ENCODE measurements at places on chromosomes 12 and 14. TPM values are rescaled to one million over a fixed set of nuclear protein-coding genes. Genes with fewer than 3 reads are reported as not detected.

The GRIP1 gene
- 0.54 TPM for polyA plus RNA-seq

DNA sequence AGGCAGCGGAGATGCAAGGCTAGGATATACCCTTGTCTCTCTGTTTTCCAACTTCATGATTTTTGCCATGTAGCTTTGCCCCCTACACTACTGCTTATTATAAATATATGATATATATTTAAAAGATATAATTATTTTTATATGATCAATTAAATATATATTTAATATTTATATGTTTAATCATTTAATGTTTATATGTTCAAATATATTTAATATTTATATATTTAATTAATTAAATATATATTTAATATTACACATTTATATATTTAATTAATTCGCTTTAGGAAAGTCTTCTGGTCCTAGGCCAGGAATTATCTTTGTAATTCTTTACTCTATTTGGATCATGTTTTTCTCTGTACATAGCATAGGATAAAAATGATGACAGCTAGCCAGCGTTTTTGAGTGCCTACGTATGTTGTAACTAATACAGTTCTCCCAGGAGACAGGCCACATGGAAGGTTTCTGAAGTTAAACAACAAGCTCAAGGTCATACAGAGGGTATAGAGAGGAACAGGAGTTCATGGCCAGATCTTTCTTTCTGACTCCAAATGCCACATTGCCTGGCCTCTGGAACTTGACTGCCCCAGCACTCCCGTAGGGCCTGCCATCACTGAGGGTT is 192.5 kb downstream of the KCNA5 start:
- H3K27ac ChIP-seq, result no peak overlapping the region
- H3K27me3 ChIP-seq, result no peaks in the 10 kb centered on the region
- H3K4me1 ChIP-seq, result no peaks in the 10 kb centered on the region
- DNase-seq, result no peak
- no peaks in the 10 kb centered on the region for H3K36me3 ChIP-seq
- H3K4me3 ChIP-seq, result no peak overlapping the region

- peaks cover 17% of the 10 kb centered on the region for H3K4me1 ChIP-seq
- no peak overlapping the region for H3K27ac ChIP-seq
- no peak overlapping the region for H3K4me3 ChIP-seq
- no peak for DNase-seq
Observed at GRCh38 chr14:52922059-52922458, 28.8 kb downstream of the FERMT2 start.

DNA sequence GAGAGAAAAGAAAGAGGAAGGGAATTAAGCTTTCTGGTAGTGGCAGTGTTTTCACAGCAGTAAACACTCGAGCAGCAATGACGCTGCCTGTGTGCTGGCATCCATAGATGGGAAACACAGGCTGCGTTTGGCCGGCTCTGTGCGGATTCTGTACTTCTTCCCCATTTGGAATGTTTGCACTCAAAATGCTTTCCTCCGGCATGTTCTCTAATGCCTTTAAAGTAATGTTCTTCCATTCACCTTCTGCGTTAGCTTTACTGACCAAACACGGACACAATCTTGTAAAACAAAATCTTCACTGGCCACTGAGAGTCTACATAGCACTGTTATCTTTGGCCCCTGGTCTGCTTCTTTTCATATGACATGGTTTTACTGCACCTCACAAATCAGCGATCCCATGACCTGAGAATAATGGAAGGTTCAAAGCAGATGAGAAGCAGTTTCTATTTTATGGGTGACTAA is 31.4 kb downstream of the DCP1B start:
- no peak overlapping the region for H3K4me3 ChIP-seq
- H3K4me1 ChIP-seq, result peaks cover 58% of the 10 kb centered on the region
- no peak overlapping the region for H3K27ac ChIP-seq
- H3K27me3 ChIP-seq, result no peaks in the 10 kb centered on the region
- DNase-seq, result no peak
- no peaks in the 10 kb centered on the region for H3K36me3 ChIP-seq

The CAPZA3 gene
- not detected for polyA plus RNA-seq

The NANOG gene
- 0.08 TPM for polyA plus RNA-seq

GRCh38 chr14:100636559-100636958 is 49.3 kb upstream of the BEGAIN start:
- no peak for DNase-seq
- no peak overlapping the region for H3K27ac ChIP-seq
- no peaks in the 10 kb centered on the region for H3K4me1 ChIP-seq
- H3K36me3 ChIP-seq, result no peaks in the 10 kb centered on the region
- H3K4me3 ChIP-seq, result no peak overlapping the region

DNA sequence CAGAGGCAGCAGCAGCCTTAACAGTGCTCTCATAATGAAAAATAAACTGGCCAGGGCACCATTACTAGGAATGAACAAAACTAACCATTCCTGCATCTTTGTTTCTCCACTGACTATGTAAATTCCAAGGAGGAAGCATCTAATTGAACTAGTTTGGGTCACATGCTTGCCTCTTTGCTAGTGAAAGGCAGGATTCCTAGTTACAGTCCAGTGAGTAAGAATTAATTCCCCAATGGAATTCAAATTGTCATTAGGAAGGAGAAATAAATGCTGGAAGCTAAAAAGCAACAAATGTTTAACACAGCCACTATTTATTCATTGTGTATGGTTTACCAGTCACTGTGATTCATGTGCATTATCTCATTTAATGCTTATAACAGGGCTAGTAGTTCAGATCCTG is 316.0 kb downstream of the CCDC91 start:
- H3K4me1 ChIP-seq, result no peaks in the 10 kb centered on the region
- H3K36me3 ChIP-seq, result no peaks in the 10 kb centered on the region
- H3K27ac ChIP-seq, result no peak overlapping the region
- H3K27me3 ChIP-seq, result no peaks in the 10 kb centered on the region

Measured in adrenal gland (tissue), 19 donors.